H9 (cell line): ENCODE measurements at places on chromosomes 3 and 15. TPM values are rescaled to one million over a fixed set of nuclear protein-coding genes. Genes with fewer than 3 reads are reported as not detected.

The SLC7A14 gene
- total RNA-seq: 0.39 and 0.42 TPM in 2 replicates

The SMCO1 gene
- total RNA-seq: not detected in 2 replicates

DNA sequence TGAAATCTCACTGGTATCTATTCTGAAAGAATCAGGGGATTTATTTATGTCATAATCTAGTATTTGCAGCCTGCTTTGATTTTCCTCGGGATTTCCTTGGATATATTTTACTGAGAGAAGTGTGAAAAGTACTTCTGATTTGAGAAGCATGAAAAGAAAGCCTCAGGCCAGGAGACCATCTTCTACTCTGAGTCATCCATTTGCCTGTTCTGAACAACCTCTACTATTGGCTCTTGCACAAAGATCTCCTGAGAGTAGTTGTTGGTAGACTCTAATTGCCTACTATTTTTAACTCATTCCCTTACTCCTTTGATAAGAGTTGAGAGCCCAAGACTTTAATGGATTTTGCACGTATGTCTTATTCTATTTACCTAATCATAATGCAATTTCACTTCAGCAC, 318.9 kb downstream of the BCHE start:
- no peak for DNase-seq

- DNase-seq: no peak
Observed at GRCh38 chr3:3753416-3753815, 45.8 kb upstream of the LRRN1 start.

DNA sequence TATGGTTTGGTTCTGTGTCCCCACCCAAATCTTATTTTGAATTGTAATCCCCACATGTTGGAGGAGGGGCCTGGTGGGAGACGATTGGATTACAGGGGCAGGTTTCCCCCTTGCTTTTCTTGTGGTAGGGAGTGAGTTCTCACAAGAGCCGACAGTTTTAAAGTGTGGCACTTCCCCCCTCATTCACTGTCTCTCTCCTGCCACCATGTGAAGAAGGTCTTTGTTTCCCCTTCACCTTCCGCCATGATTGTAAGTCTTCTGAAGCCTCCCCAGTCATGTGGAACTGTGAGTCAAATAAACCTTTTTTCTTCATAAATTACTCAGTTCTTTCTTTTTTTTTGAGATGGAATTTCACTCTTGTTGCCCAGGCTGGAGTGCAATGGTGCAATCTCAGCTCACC, 124.9 kb downstream of the IQCH start:
- no peak for DNase-seq

GRCh38 chr3:152100491-152101132, 168.1 kb upstream of the MBNL1 start:
- no peak for DNase-seq

- DNase-seq: no peak
Observed at GRCh38 chr3:105865867-105866350, 2.9 kb downstream of the CBLB start.

DNA sequence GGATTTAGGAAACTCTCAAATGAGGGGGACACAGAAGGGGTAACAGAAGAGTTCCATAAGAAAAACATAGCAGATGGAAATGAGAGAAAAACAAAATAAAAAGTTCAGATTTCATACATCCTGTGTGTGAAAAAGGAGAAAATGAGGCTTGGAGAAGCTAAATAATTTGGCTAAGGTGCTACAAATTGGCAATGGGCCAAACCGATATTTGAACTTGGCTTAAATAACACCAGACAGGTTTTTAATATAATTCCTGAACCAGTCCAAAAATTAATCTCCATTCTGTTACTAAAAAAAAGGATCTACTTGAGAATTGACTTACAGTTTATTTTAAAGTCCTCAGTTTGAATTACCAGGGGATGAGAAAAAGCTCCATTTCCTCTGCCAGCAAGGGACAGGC, 342.9 kb upstream of the DPH6 start:
- DNase-seq: no peak
